ENCODE measurements at places on chromosomes 11 and 22.
A peak's percentile ranks its signal among the peaks of the same experiment; 100 is the strongest.

GRCh38 chr22:19146215-19146968, 1.9 kb upstream of the ESS2 start:
- DNase-seq, result no peak

DNA sequence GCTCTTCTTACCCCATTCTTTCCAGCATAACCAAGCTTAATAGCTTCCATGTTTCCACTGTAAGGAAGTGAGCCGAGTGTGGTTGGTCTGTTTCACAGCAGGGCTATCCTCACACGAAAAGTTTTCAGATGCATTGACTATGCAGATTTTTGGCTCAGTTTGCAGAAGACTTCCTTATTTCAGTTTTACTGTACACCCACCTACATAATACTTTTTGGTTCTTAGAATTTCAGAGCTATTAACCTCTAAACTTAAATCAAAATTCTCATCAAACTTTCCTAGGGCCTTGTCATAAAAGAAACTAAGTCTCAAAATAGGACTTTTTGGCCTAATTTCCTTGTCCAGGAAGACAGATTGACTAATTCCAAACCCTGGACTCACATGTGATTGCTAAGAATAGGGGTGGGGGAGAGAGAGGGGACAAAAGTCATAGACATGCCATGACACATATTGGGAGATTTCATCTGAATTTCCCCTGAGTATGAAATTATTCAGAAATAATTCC, 7.3 kb upstream of the EHF start:
- DNase-seq, result no peak

- DNase-seq, result no peak
Observed at GRCh38 chr11:25769287-25769686, 562.6 kb upstream of the ANO3 start.

- no peak for DNase-seq
Observed at GRCh38 chr11:60922906-60923305, 1.4 kb upstream of the TMEM132A start.

DNA sequence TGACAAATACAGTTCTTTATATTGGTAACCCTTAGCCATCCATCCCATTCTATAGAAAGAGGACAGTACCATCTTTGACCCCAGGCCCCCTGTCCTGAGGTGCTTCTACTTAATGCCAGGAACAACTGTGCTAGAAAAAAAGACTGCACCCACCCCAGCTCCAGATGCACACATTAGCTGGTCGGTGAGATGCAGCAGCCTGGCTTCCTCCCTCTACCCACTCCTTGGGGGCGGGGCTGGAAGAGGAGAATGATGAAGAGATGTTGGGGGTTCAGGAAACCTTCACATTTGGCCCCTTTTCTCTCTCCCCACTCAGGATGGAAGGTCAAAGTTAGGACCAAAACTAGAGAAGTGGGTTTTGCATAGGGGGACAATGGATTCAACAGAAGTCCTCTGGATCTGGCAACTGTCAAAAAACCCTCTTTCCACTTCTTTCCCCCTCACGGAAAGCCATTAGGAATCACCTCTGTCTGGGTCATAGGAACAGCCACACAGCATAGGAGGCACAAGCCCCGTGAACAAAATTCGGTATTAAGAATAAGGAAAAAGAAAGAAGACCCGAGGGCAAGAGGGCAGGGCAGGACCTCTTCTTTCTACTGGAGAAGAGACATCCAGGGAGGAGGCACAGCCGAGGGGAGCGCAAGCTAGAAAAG, 755 bp downstream of the NRIP3 start:
- DNase-seq, result no peak

DNA sequence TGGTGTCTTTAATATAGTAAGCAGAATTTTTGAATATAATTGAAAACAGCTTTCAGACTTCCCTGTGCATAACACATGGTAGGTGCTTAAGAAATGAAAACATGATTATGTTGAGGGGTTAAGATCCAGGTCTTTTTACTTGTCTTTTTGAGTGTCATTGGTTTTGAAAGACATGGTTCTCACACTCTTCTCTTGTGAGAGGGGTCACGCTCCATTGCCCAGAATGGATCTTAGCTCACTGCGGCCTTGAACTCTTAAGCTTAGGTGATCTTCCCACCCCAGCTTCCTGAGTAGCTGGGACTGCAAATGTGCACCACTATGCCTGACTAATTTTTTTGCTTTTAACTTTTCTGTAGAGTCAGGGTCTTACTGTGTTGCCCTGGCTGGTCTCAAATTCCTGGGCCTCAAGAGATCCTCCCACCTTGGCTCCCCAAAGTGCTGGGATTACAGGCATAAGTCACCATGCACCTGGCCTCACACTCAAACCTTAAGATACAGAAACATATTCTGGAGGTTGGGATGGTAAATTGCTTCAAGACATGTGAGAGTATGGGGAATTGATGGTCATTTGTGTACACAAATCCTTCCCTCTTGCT, 1.4 kb downstream of the SPCS2 start:
- DNase-seq, result no peak

- no peak for DNase-seq
Observed at GRCh38 chr11:100630898-100631297, 56.2 kb upstream of the ARHGAP42 start.

DNA sequence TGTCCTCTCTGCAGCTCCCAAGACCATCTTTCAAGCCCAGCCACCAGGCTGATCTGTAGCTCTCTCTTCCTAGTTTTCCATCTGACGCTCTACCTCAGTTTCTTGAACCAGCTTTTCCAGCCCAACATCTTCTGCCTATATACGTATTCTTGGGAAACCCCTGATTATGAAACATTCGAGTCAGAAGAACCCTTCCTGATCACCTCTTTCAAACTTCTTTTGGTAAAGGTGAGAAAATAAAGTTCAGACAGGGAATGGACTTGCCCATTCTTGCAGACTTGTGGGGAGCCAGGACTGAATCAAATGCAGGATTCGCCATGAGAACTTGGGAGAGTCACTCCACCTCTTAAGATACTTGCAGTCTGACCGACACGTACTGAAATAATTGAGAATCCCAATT, 169.5 kb upstream of the NARS2 start:
- no peak for DNase-seq

GRCh38 chr22:36447632-36448031, 33.8 kb downstream of the TXN2 start:
- DNase-seq, result no peak

GRCh38 chr11:35968386-35969088, 24.7 kb downstream of the LDLRAD3 start:
- no peak for DNase-seq

DNA sequence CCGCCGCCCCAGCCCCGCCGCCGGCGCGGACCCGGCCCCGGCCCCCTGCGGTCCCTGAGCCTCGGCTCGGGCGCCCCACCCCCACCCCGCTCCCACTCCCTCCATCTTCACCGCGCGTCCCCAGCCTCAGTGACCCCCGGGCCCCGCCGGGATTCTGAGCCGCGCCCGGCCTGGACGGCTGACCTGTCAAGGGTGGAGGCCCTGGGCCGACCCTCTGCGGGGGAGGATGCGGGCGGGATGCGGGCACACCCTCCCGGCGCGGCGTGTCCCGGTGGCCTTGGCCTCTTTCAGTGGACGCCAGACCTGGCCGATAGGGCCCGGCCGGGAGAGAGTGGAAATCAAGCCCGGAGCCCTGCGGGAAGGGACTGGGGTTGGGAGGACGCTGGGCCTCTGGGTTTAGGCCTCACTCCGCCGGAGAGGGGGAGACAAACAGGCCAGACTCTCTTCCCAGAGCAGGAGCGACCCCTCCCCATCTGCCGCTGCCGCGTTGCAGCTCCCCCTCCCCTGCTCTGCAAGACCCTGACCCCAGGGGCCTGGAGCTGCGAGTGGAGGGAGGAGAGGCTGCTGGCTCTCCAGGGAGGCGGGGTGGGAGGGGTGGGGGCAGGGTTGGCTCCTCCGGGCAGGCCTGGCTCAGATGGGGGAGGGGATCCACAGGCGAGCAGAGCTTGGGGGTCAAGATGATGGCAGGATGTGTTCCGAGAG, 525 bp downstream of the MAPK8IP2 start:
- no peak for DNase-seq

GRCh38 chr22:38115423-38116205, 5.1 kb upstream of the BAIAP2L2 start:
- no peak for DNase-seq

DNA sequence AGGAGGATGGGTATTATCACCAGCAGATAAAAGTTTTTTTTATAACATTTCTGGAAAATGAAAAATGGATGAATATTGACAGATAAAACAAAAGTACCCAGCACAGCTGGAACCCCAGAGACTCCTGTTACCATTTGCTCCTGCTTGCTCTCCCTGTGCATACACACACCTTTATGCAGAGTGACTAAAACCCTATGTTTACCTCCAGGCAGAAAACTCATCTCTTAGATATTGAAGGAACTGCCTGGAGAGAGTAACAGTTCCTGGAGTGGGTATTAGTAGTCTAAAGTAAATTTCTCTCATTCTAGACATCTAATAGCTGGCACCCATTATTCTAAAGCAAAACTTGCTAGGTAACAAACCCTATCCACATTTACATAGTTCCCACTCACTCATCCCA, 38.0 kb downstream of the CYP2R1 start:
- DNase-seq, result no peak

GRCh38 chr22:42931421-42932196, 74.5 kb upstream of the ARFGAP3 start:
- no peak for DNase-seq

DNA sequence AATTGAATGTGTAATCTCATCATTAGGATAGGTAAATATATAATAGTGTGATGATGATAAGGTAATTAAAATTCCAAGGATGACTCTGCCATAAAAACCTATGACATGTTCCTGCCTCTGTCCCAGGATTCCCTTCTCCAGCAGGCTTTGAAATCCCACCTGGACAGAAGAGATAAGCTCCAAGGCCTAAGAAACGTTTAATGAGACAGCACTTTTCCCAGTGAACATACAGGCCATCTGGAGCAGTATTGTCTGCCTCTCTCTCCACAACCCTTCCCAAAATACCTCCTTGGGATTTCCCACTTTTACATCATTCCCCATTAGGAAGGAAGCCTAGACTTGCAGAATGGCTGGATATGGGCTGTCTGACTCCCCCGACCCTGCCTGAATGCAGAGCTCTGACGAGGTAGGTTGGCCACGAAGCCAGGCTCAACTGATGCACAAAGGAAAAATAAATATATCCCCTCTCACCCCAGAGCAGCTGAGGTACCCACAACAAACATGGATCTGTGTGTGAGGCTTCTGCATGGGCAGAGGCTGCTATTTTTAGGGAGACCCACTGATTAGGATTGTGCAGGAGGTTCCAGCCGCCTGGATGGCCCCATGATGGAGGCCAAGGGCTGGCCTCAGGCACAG, 71.0 kb downstream of the TMPRSS5 start:
- no peak for DNase-seq

DNA sequence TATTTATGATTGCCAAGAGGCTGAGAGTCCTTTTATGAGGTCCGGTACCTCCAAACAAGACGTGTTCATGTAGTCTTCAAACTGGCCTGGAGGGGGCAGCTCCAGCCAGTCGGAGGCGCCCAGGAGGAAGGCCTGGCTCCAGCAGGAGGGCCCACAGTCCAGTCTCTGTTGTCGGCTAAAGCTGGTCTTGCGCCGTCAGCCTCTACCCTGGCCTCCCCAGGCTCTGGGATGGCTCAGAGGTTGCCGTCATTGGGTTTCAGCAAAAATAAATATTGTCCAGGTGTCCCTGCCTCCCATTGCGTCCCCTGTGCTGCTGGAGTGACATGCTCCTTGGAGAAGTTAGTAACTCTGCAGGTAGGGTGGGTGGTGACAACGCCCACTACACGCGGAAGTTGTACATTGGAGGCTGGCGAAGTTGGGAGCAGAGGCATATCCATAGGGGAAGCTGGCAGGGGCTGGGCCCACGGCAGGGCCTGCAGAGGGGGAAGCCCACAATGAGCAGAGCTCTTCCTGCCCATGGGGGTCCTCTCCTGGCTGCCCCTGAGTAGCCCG, 1.0 kb upstream of the SLC25A1 start:
- DNase-seq, result no peak

DNA sequence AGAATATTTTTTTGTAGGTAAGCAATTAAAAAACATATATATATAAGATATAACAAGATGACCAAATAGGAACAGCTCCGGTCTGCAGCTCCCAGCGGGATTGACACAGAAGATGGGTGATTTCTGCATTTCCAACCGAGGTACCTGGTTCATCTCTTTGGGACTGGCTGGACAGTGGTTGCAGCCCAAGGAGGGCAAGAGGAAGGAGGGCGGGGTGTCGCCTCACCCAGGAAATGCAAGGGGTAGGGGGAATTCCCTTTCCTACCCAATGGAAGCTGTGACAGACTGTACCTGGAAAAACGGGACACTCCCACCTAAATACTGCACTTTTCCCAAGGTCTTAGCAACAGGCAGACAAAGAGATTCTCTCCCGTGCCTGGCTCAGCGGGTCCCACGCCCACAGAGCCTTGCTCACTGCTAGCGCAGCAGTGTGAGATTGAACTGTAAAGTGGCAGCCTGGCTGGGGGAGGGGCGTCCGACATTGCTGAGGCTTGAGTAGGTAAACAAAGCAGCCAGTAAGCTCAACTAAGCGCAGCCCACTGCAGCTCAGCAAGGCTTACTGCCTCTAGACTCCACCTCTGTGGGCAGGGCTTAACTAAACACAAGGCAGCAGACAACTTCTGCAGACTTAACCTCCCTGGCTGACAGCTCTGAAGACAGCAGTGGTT, 163.8 kb downstream of the CWF19L2 start:
- DNase-seq, result no peak

DNA sequence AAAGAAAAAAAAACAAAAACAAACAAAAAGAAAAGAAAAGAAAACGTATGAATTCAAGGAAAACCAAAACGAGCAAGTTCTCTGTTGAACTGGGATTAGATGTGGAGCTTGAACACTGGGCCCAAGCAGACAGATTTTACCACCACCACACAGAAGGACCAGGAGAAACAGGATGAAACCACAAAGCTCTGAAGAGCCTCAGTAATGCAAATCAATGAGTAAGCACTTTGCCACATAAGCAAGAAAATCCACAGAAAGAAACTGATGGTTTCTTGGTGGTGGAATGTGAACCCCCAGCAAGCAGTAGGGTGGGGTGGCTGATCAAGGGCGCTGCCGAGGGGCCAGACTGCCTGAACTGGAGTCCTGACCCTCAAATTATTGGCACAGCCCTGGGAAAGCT, 50.9 kb upstream of the NFRKB start:
- no peak for DNase-seq

GRCh38 chr22:30301995-30302809, 12.9 kb upstream of the CASTOR1 start:
- no peak for DNase-seq

DNA sequence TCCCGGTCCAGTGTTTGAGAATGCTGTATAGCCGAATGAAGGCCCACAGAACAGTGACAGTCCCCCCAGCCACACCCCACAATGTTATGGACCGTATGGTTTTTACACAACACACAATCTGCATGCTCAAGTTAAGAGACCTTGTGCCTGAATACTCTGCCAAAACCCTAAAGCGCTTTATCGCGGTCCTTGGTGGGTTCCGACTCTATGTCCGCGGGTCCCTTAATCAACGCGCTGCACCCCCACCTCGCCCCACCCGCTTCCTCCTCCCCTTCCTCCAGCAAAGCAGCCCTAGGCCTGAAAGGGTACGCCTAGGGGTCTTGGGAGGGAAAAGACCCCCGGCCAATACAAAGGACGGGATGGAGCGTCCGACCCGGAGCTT, 442 bp downstream of the COPB1 start:
- DNase-seq, result peak; percentile 27

GRCh38 chr11:16815047-16815767, 76.8 kb downstream of the C11orf58 start:
- no peak for DNase-seq

GRCh38 chr11:76835928-76836612, 24.6 kb upstream of the ACER3 start:
- DNase-seq, result no peak

- peak; percentile 96 for DNase-seq
Observed at GRCh38 chr22:31211862-31212730, at the start of gene LIMK2. Gene LIMK2 (plus strand): TSS chr22:31212298. CDS start chr22:31212409, 111 bp downstream.

- no peak for DNase-seq
Observed at GRCh38 chr11:75993126-75993525, 178.1 kb downstream of the UVRAG start.

All from effector memory CD8-positive, alpha-beta T cell (primary cell).